SK-N-SH treated with all-trans-retinoic acid at 6 μM for 48 hours (cell line): ENCODE measurements at places on chromosomes 12 and 14.

DNA sequence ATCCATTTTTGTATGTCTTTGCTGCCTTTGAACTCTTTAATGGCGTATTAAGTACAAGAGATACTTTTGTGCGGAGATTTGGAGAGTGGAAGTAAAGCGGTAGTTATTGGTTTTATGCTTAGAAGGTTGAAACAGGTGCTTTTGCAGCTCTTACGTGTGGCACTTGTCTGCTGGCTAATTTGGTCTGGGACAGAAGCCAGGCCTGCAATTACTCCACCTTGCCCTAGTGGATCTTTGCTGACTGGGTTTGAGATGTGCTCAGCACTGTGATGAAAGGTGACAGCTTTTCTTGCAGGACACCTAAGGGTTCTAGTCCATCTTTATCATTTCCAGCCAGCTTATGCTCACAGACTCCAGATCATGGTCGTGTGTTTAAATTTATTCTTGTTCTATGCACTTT is 252.5 kb downstream of the RPL10L start:
- no peak for ATAC-seq

- no peak for ATAC-seq
Measured at GRCh38 chr12:1559676-1560091, 34.7 kb downstream of the FBXL14 start.

DNA sequence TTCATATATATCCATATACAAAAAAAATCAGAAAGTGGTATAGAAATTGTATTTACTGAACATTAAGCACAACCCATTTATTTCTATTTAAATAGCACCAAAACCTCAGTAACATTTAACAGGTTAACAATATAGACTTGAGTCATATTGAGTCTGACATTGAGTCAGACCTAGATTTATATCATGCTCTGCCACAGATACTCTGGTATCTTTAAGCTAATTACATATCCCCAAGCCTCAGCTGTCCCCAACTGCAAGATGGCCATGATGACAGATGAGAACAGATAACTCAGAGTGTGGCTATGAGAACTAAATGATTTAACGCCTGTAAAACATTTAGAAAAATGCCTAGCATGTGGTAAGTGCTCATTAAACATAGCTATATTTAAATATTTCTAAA is 40.3 kb downstream of the IFNG start:
- no peak for ATAC-seq

DNA sequence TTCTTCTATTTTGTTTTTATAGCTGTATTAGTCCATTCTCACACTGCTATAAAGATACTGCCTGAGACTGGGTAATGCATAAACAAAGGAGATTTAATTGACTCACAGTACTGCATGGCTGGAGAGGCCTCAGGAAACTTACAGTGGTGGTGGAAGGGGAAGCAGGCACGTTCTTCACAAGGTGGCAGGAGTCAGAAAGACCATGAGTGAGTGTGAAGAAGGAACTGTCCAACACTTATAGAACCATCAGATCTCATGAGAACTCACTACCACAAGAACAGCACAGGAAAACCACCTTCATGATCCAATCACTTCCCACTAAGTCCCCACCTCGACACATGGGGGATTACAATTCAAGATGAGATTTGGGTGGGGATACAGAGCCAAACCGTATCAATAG is 42.3 kb downstream of the ARMH4 start:
- no peak for ATAC-seq

- no peak for ATAC-seq
Measured at GRCh38 chr12:7310070-7310469, 6.2 kb downstream of the ACSM4 start.

- peak; percentile 54; the same call in 2 of the 3 replicates for ATAC-seq
Measured at GRCh38 chr12:9797722-9798619, 29.3 kb upstream of the KLRF1 start.

GRCh38 chr12:93042684-93043083 is 113.6 kb upstream of the EEA1 start:
- ATAC-seq: no peak

- peak; percentile 4; the same call in 1 of the 3 replicates for ATAC-seq
Measured at GRCh38 chr12:108729612-108730364, 1.5 kb downstream of the CORO1C start.

GRCh38 chr12:65536351-65536750 is 257.9 kb downstream of the MSRB3 start:
- no peak for ATAC-seq

- no peak for ATAC-seq
Measured at GRCh38 chr12:49357103-49357678, 10.1 kb upstream of the SPATS2 start.

DNA sequence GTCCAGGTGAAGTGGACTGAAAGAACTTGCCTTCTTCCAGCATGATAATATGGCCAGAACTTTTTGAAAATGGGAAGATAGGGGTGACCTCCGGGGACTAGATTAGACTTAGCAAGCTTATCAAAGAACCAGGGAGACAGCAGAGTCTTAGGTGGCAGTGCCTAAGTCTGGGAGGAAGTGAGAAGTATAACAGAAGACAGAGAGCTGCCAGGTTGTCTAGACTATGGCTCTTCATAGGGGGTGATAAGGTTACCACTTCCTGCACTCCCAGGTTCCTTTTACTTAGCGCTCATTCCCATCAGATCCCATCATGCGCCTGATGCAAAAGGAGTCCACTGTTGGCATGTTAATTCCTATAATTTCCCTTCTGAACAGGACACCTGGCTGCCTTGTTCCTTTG is 69.9 kb downstream of the PLXNC1 start:
- ATAC-seq: no peak

- no peak for ATAC-seq
Measured at GRCh38 chr14:31568161-31568560, 7.0 kb downstream of the NUBPL start.

GRCh38 chr14:103731916-103732867 is 16.6 kb downstream of the ZFYVE21 start:
- no peak for ATAC-seq

DNA sequence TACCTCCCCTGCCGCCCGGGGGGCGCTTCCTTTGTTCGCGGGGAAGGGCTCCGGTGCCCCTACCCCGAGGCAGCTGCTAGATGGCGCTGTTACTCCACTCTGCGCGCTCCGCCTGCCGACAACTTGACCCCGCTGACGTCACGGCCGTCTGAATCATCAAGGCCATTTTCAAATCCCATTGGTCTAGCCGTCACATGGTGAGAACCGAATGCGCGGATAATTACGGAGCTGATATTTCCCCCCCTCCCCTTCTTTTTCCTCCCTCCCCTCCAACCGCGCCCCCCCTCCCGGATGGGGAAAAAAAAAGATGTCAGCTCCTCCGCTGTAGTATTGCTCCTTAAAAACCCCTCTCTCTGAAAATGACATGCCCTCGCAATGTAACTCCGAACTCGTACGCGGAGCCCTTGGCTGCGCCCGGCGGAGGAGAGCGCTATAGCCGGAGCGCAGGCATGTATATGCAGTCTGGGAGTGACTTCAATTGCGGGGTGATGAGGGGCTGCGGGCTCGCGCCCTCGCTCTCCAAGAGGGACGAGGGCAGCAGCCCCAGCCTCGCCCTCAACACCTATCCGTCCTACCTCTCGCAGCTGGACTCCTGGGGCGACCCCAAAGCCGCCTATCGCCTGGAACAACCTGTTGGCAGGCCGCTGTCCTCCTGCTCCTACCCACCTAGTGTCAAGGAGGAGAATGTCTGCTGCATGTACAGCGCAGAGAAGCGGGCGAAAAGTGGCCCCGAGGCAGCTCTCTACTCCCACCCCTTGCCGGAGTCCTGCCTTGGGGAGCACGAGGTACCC is at the start of gene HOXC10:
Gene HOXC10 (plus strand): TSS at position 246 of the 791 bp plus-strand sequence. CDS start 114 bp downstream, at position 360.
- peak; percentile 72 for ATAC-seq

GRCh38 chr12:131844140-131844539 is 15.9 kb downstream of the MMP17 start:
- no peak for ATAC-seq

- no peak for ATAC-seq
Measured at GRCh38 chr14:72876005-72876709, 17.7 kb downstream of the DPF3 start.

- ATAC-seq: no peak
Measured at GRCh38 chr12:110277530-110278254, 3.4 kb upstream of the ATP2A2 start.
